ENCODE measurements at places on chromosomes 11 and 22.

GRCh38 chr22:30635273-30636225 lies at the start of gene SLC35E4:
SLC35E4 (plus strand) TSS chr22:30635781; CDS start chr22:30636451, 670 bp downstream.
- DNase-seq, result peak; percentile 91

- DNase-seq, result peak; percentile 52
Observed at GRCh38 chr11:33987975-33988580, 63.5 kb upstream of the CAPRIN1 start.

DNA sequence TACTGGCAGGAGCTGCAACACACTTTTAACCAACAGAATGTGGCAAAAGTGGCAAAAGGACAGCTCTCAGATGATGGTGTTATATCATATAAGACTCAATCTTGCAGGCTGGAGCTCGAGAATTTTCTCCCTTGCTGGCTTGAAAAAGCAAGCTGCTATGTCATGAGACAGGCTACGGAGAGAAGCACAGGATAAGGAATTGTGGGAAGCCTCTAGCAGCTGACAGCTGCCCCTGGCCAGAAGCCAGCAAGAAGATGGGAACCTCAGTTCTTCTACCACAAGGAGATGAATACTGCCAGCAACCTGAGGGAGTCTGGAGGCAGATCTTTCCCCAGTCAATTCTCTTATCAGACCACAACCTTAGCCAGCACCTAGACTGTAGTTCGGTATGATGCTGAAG lies 24.6 kb downstream of the FXYD6 start:
- DNase-seq, result no peak

DNA sequence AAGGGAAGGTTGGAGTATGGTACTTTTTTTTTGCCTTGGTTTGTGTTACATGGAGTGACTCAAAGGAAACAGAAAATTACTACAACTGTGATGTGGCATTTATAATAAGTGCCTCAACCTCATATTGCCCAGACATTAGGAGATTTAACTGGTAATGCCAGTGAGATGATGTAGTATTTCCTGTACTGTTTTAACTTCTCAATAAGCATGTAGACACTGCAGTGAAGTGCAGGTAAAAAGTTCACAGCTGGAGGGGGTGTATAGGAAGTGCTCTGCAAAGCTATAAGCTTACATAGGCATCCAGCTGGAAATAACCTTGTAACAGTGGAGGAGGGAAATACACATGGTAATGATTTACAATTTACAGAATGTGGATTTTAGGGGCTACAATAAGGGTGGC lies 138.2 kb upstream of the MTMR2 start:
- no peak for DNase-seq

GRCh38 chr11:122668562-122669090 lies 13.1 kb downstream of the UBASH3B start:
- no peak for DNase-seq

DNA sequence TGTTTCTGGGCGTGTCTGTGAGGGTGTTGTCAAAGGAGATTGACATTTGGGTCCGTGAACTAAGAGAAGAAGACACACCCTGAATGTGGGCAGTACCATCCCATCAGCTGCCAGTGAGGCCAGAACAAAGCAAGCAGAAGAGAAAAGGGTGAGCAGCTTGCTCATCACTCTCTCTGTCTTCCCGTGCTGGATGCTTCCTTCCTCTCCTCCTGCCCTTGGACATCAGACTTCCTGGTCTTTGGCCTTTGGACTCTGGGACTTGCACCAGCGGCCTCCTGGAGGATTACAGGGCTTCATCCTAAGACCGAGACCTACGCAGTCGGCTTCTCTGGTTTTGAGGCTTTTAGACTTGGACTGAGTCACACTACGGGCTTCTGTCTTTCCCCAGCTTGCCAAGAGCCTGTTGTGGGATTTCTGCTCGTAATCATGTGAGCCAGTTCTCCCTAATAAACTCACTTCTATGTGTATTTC lies 18.8 kb downstream of the APOL2 start:
- DNase-seq, result no peak

DNA sequence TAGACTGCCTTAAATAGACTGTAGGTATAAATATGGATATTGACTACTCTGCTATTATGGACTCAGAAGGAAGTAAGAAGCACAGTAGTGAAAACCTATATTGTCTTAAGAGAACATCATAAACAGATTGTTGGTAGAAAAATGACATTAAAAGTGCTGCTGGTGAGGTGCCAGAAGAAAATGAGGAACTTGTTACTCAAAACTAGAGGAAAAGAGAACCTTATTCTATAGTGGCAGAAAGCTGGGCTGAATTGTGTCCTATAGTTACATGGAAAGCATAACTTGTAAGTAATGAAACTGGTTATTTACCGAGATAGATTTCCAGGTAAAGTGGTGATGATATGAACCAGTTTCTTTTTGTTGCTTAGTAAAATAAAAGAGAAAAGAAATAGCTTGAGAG lies 109.7 kb upstream of the CTSC start:
- no peak for DNase-seq

DNA sequence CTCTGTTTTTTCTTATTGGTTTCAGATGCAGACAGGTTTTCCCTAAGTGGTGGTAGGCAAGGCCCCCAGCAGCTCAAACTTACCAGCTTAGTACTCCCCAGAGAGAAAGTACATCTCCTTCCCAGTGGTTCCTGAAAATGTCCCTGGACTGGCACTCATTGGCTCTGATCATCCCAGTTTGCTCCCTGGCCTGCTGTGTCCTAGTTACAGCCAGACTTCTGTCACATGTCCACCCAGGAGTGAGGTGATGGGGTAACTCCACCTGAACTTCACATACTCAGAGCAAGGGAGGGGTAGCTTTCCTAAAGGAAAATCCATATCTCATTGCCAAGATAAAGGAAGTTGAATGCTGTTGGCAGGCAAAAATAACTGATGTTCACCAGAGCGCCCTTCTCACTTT lies 237.0 kb upstream of the MPPED2 start:
- DNase-seq, result no peak

Measured in stimulated activated CD4-positive, alpha-beta T cell treated with anti-CD3 and anti-CD28 coated beads, TNF-alpha, amount 100 ng/mL, for 48 hours (primary cell).